ENCODE measurements at places on chromosomes 7 and 10.

- DNase-seq, result no peak
These were observed 22.2 kb upstream of the SH2B2 start for GRCh38 chr7:102264367-102264891.

DNA sequence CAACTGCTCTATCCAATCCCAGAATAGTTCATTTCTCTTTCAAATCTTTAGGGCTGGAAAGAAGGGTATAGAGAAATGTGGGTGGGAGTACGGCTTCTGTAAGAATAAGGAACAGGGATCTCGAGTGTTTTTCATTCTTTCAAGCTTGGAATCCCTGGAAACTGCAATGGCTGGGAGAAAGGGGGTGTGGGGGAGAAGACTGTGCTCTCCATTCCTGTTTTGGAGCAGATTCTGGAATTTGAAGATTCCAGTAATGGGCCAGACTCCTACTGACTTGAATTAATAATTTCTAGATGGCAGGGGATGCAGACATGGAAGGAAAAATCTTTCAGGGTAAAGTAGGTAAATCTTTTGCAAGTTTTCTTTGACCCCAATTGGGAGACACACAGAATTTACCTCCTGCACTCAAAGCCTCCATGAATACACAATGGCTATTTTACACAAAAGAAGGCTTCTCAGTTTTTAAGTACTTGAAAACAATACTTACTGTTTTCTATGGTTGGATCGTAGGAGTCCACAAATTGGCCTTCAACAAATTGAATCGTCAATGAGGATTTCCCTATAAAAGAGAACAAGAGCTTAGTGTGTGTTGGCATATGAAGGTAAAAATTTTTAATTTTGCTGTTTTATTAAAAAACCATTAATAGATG, 29.1 kb downstream of the RHEB start:
- DNase-seq, result no peak

DNA sequence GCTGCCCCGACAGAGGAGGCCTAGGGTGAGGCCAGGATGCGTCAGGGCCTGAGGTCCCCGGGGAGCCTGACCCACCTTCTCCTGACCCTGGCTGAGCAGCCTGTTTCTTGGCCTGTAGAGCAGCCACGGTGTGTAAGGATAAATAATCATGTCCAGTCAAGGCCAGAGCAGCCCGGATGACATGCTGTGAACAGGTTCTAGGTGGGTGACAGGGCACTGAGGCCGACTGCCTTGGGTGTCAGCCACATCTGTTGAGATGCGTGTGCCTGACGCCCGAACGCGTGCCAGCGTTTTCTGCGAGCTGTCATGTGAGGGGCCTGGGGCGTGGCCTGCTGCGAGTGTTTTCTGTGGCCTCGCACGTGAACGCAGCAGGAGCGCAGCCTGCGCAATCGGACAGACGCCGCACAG, 118.3 kb downstream of the FAM53B start:
- DNase-seq, result no peak

GRCh38 chr10:78378192-78378591, 344.5 kb downstream of the RPS24 start:
- no peak for DNase-seq

DNA sequence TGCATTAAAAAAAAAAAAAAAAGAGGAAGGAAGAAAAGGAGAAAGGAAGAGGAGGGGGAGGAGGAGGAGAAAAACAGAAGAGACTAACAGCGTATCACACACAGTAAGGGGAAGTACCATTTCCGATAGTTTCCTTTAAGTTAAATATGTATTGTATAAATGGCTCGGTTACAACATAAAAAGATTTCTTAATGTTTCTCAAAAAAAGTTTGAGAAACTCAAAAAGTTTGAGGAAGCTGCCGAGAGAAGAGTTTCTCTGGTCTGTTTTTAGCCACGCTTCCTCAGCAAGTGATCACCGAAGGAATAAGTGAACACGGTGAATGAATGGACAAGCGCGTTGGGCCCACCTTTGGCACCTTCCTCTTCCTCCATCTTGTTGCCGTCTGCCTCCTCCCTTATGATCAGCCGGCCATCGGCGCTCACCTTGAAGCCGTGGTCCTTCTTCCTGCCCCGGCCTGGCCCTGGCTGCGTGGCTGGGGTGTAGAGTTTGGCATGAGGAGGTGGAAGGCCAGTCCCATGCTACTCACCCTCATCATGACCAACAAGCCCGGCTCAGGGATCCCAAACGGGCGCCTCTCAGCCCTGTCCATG, 31.3 kb upstream of the FRAT2 start:
- no peak for DNase-seq

DNA sequence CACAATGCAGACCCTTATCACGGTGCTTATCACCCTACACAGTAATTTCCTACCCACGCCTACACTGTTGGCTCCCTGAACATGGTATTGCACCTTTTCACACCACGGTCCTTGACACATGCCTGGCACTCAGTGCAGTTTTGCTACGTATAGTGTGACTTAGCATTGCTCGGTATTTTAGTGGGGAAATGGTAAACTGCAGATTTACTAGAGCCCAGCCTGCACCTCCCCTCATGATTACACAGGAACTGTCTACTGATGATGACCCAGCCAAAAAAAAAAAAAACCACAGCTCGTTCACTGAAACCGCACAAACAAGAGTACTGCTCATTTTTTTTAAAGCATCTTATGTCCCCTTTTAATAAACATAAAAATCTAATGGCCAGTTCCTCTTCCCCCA, 124.2 kb upstream of the ZNF746 start:
- DNase-seq, result no peak

Measured in WERI-Rb-1 (cell line).